Stimulated activated CD8-positive, alpha-beta memory T cell treated with anti-CD3 and anti-CD28 coated beads, Interleukin-2, amount 100 ng/mL, for 1 hour (primary cell): ENCODE measurements at places on chromosomes 6 and 20.

GRCh38 chr6:132357120-132357519 lies 44.2 kb downstream of the MOXD1 start:
- no peak for DNase-seq

GRCh38 chr6:107635057-107635515 lies 145.2 kb downstream of the SOBP start:
- no peak for DNase-seq

- no peak for DNase-seq
These were observed 83.2 kb upstream of the TAB2 start for GRCh38 chr6:149234051-149234962.

GRCh38 chr20:62064770-62065673 lies 659 bp downstream of the TAF4 start:
- DNase-seq: no peak

- no peak for DNase-seq
These were observed 65.2 kb downstream of the RIPOR3 start for GRCh38 chr20:50625986-50626677.

DNA sequence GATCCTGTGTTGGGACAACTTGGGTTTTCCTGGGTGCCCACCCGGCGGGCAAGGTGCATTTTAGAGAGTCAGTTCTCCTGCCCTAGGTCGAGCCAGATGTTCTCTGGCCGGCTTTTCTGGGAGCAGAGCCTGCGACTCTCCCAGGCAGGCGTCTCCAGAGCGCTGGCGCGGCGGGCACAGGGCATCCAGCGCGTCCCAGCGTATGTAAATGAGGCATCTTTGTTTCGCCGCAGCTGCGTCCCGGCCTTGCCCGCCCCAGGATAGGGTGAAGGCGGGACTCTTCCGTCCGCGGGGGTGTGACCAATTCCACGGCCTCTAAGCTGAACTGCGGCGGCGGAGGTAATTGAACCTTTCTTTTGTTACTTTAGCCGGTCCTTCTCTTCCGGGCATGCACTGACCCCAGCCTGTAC lies 9.1 kb downstream of the GRIK2 start:
- DNase-seq: no peak
